ENCODE measurements at places on chromosomes 5 and 9.
A peak's percentile ranks its signal among the peaks of the same experiment; 100 is the strongest.

GRCh38 chr9:136901516-136902258 lies 15.4 kb downstream of the TRAF2 start:
- DNase-seq: peak; percentile 42
- H3K27me3 ChIP-seq: no peaks in the 10 kb centered on the region
- peaks cover 30% of the 10 kb centered on the region for H3K4me1 ChIP-seq
- peaks cover 29% of the 10 kb centered on the region for H3K36me3 ChIP-seq
- H3K4me3 ChIP-seq: peak overlapping the region; percentile 3

DNA sequence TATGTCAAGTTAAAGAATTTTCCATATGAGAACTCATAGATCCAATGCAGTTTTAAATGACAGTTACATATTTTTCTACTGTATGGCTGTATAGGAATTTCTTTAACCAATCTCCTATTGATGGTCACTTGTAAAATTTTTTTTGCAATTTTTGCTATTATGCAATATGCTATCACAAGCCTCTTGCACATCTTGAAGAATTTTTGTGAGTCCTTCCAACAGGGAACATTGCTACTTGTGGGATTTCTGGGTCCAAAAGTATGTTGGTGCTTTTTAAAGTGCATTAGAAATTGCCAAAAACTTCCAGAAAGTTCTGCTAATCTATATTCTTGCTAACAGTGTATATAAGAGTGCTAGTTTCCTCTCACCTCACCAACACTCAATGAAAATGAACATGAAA lies 65.1 kb downstream of the NPR3 start:
- H3K36me3 ChIP-seq: no peaks in the 10 kb centered on the region
- H3K27ac ChIP-seq: no peak overlapping the region
- no peak overlapping the region for H3K4me3 ChIP-seq
- DNase-seq: no peak
- no peaks in the 10 kb centered on the region for H3K27me3 ChIP-seq
- no peaks in the 10 kb centered on the region for H3K4me1 ChIP-seq

GRCh38 chr5:2027790-2028189 lies 145.1 kb upstream of the IRX4 start:
- H3K36me3 ChIP-seq: no peaks in the 10 kb centered on the region
- H3K4me1 ChIP-seq: no peaks in the 10 kb centered on the region
- no peak overlapping the region for H3K4me3 ChIP-seq
- DNase-seq: no peak
- no peak overlapping the region for H3K27ac ChIP-seq

DNA sequence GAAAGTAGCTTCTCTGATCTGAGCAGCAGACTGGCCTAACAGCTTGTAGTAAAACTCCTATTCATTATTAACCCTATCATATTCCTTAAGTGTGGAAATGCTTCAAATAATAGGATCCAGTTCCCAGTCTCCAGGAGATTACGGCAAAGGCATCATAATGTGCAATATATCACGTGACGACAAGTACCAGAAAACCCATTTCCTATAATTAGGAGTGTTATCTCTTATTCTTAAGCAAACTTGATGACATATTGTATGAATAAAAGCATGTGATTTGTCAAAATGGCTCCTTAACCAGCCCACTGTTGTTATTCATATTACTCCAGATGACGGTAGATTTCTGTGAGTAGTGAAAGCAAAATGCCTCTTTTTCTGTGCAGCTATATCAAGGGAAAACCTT lies 2.9 kb downstream of the SV2C start:
- peaks cover 32% of the 10 kb centered on the region for H3K27me3 ChIP-seq
- H3K36me3 ChIP-seq: no peaks in the 10 kb centered on the region
- no peak overlapping the region for H3K4me3 ChIP-seq
- no peak for DNase-seq
- H3K27ac ChIP-seq: no peak overlapping the region

DNA sequence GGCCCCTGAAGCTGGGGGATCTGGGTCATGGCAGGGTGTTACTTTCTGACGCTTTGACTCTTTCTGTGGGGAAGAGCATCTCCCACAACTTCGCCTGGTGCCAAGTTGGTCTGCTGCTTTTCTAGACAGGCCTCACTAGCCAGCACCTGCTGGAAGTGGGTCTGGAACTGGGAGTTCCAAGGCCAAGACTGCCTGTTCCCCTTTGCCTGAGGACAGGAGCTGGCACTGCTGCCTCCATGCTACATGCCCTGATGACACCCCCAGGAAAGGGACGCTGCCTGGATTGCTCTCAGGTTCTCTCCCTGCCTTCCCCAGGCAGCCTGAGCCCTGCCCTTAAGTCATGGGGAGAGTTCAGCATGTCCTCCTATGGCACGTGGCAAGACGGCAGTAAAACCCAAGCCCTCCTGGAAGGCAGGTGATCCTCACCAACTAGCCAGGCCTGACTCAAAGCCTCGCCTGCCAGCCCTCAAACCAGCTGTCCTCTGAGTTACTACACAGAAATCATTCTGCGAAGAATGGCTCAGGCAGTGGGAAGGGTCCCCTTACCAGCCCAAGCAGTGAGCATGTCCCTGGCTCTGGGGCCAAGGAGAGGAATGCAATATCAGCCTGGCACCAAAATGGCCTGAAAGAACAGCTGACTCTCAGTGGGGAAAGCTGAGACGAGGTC lies 35.8 kb downstream of the SEC61B start:
- DNase-seq: no peak
- peaks cover 8% of the 10 kb centered on the region for H3K4me1 ChIP-seq
- H3K27ac ChIP-seq: no peak overlapping the region
